ENCODE measurements at places on chromosomes 7 and 10. TPM values are rescaled to one million over a fixed set of nuclear protein-coding genes. Genes with fewer than 3 reads are reported as not detected.

- H3K4me1 ChIP-seq, result no peaks in the 10 kb centered on the region
- DNase-seq, result no peak
- no peaks in the 10 kb centered on the region for H3K27me3 ChIP-seq
- no peak overlapping the region for H3K4me3 ChIP-seq
These were observed 204.7 kb downstream of the FGFR2 start for GRCh38 chr10:121393522-121393921.

GRCh38 chr10:50937230-50937907 lies 51.9 kb upstream of the A1CF start:
- H3K27me3 ChIP-seq, result no peaks in the 10 kb centered on the region
- H3K36me3 ChIP-seq, result no peaks in the 10 kb centered on the region
- H3K4me1 ChIP-seq, result no peaks in the 10 kb centered on the region
- no peak overlapping the region for H3K4me3 ChIP-seq
- no peak overlapping the region for H3K27ac ChIP-seq

DNA sequence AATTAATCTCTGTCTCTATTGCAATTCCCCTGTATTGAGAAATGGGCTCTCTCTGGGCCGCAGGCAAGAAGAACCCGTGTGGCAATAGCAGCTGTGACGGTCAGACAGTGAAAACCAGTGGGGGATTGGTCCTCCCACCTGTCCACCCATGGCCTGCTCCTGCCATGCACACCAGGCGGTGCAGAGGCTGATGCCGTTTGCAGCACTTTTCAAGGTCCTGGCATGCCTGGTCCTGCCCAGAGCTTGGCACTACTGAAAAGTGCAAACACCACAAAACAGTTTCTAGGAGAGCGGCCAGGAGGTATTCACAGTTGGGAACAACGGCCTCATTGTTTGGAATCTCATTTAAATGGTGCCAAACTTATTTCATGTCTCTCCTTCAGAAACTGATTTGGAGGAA lies 41.5 kb downstream of the PSPH start:
- H3K27ac ChIP-seq, result 0 out of 2 replicates have a peak overlapping the region, but pooled peaks have one; percentile 26
- H3K4me1 ChIP-seq, result no peaks in the 10 kb centered on the region
- no peak for DNase-seq
- no peaks in the 10 kb centered on the region for H3K27me3 ChIP-seq

- H3K27me3 ChIP-seq, result no peaks in the 10 kb centered on the region
- DNase-seq, result no peak
- no peak overlapping the region for H3K4me3 ChIP-seq
- H3K36me3 ChIP-seq, result no peaks in the 10 kb centered on the region
- H3K27ac ChIP-seq, result no peak overlapping the region
These were observed 378.8 kb downstream of the DPP6 start for GRCh38 chr7:154431045-154431444.

DNA sequence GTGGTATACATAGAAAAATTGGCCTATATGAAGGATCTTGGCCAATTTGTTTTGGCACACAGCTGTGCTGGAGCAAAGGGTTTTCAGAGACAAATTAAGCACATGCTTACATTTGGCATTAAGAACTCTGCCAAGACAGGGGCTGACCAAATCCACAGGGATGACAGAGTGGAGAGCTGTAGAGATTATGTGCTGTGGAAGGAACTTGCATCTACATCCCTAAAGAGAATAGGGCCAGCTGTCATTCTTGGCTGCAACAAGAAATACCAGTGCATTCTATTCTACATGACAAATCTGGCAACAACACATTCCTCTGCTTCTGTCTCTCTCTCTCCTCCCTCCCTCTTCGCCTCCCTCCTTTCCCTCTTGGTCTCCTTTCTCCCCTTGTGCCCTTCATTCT lies 75.6 kb downstream of the POM121L12 start:
- no peaks in the 10 kb centered on the region for H3K36me3 ChIP-seq
- DNase-seq, result no peak
- no peaks in the 10 kb centered on the region for H3K4me1 ChIP-seq

DNA sequence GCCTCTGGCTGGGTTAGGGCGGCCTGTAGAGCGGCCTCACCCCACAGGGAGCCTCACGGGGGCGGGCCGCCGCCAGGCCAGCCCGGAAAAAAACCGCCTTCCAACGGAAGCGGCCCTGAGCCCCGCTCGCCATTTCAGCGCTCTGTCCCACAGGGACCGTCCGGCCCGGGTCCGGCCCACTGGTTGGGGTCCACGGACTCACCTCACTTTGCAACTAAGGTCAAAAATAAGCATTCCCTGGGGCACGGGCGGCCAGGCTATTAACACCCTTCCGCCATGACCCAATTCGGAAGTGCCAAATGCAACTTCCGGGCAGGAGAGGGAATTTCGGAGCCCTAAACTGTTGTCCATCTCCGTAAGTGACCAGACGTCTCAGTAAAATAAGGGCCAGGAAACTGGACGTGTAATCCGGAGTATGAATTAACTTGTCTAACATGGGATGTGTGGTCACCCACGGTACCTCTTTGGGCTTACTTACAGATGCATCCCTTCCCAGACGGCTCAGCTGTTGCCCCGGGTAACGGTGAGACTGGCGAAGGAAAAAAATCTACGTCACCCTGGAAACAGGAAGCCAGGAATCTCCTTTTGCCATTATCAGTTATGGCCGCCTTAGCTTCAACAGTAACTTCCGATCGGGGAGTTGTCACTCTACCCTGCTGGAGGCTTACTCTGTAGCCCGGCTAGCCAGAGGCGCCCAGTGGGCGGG lies at the start of gene BBIP1:
TSS of gene BBIP1 (minus strand) at position 538 of the 706 bp plus-strand sequence. CDS start 1,023 bp downstream, outside the sequence.
- H3K4me3 ChIP-seq, result peak within 1 kb of the TSS; percentile 86
- H3K36me3 ChIP-seq, result no peaks in the 10 kb centered on the region
- H3K4me1 ChIP-seq, result peaks cover 17% of the 10 kb centered on the region
- DNase-seq, result peak; percentile 100
- H3K27ac ChIP-seq, result peak within 1 kb of the TSS; percentile 83

DNA sequence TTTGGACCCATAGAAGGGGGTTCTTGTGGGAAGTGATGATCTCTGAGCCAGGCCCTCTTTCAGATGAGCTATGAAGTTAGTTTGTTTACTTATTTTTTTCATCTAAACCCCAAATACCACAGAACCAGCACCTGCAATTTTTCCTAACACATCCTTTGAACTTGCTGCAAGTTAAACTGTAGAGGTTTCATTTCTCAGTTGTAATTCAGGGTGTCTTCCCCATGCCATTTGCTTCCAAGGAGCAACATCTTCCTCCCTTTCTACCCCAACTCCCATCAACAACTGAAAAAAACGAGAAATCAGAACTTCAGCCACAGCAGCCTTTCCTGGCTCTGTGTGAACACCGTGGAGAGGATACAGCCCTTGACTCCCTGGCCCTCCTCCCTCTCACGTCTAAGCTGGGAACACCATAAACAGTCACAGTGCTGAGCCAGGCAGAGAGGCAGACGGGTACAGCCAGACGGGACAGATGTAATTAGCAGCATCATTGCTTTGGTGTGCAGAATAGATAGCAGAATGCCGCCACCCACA lies 63.6 kb downstream of the RGS10 start:
- DNase-seq, result no peak
- no peak overlapping the region for H3K27ac ChIP-seq
- peaks cover 23% of the 10 kb centered on the region for H3K27me3 ChIP-seq
- H3K36me3 ChIP-seq, result no peaks in the 10 kb centered on the region

DNA sequence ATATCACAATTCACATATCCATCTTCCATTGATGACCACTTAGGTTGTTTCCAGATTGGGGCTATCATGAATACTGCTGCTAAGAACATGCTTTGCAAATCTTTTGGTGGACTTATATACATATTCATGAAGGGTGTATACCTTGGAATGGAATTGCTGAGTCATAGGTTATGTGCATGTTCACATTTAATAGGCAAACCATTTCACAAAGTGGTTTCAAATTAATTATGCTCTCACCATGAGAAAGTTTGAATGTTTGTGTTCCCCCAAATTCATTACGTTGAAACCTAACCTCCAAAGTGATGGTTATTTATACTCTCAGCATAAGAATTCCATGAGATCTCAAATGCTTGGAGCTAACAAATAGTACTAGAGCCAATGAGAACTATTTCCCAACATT lies 86.4 kb downstream of the VPS41 start:
- no peak overlapping the region for H3K27ac ChIP-seq
- H3K4me3 ChIP-seq, result no peak overlapping the region
- no peak for DNase-seq
- H3K36me3 ChIP-seq, result no peaks in the 10 kb centered on the region
- no peaks in the 10 kb centered on the region for H3K4me1 ChIP-seq

DNA sequence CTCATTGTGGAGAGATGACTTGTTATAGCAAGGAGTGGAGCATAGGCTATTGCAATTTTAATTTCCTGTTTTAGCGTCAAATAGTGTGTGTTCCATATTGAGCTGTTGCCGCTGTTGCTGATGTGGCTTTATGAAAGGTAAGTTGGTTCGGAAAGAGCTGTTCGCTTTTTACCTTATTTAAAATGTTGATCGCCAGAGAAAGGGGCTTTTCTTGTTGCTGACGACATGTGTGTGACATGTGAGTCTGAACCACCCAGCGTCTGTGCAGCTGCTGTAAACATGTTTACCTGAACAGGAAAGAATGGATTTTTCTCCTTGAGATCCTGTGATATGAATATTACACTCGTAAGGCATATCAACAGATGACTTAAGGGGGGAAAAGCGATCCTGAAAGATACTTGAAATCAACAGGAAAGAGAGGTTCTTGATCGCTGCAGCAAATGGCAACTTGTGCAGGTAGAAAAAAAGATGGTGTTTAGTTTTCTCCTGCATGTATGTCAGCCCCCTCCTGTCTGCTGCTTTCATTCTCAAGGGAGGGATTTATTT lies 2.5 kb downstream of the ZEB1 start:
- no peak for DNase-seq
- H3K27ac ChIP-seq, result no peak overlapping the region
- no peaks in the 10 kb centered on the region for H3K27me3 ChIP-seq
- H3K4me3 ChIP-seq, result no peak overlapping the region

DNA sequence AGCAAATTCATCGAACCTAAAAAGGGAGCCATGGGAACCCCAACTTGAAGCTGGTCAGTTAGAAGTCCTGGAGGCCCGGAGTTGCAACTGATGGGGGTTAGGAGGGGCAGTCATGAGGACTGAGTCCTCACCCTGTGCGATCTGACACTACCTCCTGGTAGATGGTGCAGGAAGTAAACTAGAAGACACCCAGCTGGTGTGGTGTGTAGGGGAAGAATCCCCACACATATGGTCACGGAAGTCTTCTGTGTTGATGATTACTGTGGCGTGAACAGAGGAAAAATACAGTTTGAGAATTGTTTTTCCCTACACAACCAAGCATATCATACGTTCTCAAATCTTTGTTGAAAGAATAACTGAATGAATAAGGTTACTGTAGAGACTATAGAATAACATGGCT lies 164.6 kb upstream of the KCTD7 start:
- H3K4me1 ChIP-seq, result no peaks in the 10 kb centered on the region
- no peaks in the 10 kb centered on the region for H3K27me3 ChIP-seq
- H3K4me3 ChIP-seq, result no peak overlapping the region
- H3K36me3 ChIP-seq, result no peaks in the 10 kb centered on the region

DNA sequence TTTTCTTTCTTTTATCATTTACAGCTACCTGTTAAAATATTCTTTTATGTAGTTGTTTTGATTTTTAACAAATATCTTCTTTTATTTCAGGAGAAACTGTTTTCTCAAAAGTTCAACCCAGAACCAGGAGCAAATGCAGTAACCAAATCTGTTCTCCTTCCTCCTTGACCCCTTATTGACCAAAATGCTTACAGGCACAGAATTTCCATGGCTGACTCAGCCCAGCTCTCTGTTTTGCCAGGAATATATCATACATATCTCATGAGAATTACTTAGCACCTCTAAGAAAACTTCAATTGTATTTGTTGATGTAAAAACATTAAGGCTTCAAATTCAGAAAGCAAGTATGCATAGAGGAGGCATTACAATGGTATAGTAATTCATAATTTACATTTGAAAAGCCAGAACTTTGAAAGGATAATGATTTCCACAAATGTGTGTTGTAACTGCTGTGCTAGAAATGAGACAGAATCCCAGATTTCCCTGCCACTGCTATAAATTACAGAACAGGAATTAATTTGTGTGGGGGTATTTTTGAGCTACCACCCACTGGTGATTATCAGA lies 2.2 kb downstream of the GSAP start:
- H3K4me1 ChIP-seq, result peaks cover 3% of the 10 kb centered on the region
- H3K27me3 ChIP-seq, result no peaks in the 10 kb centered on the region
- no peak for DNase-seq
- no peak overlapping the region for H3K27ac ChIP-seq
- no peaks in the 10 kb centered on the region for H3K36me3 ChIP-seq

DNA sequence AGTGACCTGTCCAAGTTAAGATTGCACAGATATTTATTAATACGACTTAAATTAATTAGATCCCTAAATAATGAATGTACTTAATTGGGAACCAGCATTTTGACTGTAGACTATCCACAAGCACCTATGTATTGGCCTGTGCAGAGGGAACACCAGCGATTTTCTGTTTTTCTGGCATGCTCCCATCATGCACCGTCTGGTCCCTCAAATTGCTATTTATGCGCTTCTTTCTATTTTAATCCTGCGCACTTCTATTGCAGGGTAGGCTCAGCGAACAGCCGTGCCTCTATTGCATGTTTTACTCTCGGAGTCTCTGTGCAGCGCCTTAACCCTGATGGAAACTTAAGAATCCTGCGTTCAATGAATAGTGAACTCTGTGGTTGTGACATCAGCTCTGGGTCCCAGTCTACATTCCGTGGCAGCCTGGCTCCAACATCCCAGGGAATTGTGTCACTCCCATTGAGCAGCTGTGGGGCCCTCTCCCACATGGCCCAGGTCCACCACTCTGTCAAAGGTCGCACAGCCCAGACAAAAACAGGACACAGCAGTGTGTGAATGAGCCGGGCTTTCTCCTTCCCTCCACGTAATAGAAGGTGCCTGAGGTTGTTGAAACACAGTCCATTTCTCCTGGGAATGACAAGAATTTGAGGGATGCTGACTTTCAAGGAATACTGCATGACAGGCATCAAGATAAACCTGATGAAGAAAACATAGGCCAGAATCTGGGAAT lies 239.7 kb upstream of the KLF6 start:
- no peaks in the 10 kb centered on the region for H3K36me3 ChIP-seq
- H3K27ac ChIP-seq, result no peak overlapping the region

GRCh38 chr10:5594271-5595049 lies 69.7 kb downstream of the CALML3 start:
- no peak for DNase-seq
- peaks cover 36% of the 10 kb centered on the region for H3K4me1 ChIP-seq
- no peaks in the 10 kb centered on the region for H3K36me3 ChIP-seq
- no peak overlapping the region for H3K27ac ChIP-seq
- no peaks in the 10 kb centered on the region for H3K27me3 ChIP-seq
- H3K4me3 ChIP-seq, result no peak overlapping the region

GRCh38 chr10:131750171-131750895 lies 150.5 kb upstream of the PPP2R2D start:
- H3K27ac ChIP-seq, result no peak overlapping the region
- H3K4me1 ChIP-seq, result no peaks in the 10 kb centered on the region
- H3K27me3 ChIP-seq, result no peaks in the 10 kb centered on the region
- DNase-seq, result no peak
- H3K4me3 ChIP-seq, result no peak overlapping the region
- H3K36me3 ChIP-seq, result no peaks in the 10 kb centered on the region

The GRM3 gene
- total RNA-seq, result not detected

The ATRNL1 gene
- 1.3 TPM for total RNA-seq

The ERVW-1 gene
- total RNA-seq, result not detected

The UTF1 gene
- total RNA-seq, result not detected

The LFNG gene
- total RNA-seq, result 14.3 TPM
